Foreskin keratinocyte (primary cell): ENCODE measurements at places on chromosomes 3 and 15.

GRCh38 chr15:79233236-79233635, 49.3 kb upstream of the ANKRD34C start:
- DNase-seq: no peak

DNA sequence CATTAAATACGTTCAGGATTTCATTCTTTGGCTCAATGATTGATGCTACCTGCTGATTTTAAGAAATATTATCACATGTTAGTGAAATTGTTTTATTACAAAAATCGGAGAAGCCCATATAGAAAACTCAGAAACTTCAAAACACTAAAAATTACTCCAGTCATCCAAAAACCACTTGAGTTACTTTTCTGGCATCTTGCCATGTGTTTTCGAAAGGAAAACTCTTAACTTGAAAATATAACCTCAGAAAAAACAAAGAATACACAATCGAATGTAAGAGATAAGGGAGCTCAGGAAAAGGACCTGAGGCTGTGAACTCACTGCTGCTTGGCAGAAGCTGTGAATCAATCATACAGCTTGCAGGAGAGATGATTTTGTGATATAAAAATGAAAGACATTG, 151.3 kb upstream of the SLITRK3 start:
- no peak for DNase-seq

DNA sequence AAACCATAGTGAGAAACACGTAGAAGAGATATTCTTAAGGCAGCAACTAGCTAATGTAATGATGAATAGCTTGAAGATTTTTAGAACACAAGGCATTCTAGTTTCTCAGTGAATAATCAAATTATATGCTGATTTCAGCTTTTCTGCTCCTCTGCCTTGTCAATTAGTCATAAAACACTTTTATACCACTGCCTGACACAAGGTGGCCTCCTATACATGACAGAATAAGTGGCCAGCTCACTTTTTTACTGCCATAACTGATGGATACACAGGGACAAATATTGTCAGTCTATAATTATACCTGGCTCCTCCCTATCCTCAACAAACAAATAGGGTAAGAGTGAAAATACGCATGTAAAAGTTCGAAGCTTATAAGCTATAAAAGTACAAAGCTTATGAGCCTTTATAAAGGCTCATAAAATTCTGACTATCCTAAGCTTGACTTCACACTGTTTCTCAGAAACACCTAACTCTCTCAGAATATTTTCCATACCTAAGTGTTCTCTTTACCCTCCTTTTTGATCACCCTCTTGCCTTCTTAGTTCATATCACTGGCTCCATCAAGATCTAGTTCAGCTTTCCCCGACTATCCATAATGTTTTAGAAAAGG, 81.6 kb downstream of the HERC1 start:
- DNase-seq: no peak

- DNase-seq: peak; percentile 25
Observed at GRCh38 chr3:193971261-193971751, 164.6 kb upstream of the HES1 start.

DNA sequence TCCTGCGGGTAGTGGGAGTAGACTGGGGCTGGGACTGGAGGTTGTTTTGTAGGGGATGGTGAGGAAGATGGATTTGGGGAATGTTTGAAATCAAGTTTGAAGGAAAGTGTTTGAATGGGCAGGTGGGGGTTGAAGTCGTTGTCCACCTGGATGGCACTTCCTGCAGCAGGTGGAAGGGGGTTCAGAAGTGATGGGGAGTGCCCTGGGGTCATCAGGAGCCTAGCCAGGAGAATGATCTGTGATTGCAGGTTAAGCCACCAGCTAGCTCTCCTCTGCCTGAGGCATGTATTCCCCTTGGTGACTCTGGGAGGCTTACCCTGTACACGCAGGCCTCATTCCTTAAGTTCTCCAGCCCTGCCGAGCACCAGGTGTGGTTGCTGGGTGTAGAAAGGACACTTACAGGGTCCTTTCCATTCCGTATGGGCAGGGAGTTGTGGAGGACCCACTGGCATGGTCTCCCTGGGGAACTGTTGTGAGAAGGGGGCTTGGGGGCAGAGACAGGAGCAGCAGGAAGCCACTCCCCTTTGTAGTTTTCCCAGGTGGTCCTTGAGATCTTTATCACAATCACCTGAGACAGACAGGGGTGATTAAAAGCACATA, 19.9 kb upstream of the EXOG start:
- DNase-seq: no peak

- peak; percentile 57 for DNase-seq
Observed at GRCh38 chr3:191648787-191649186, 187.8 kb downstream of the PYDC2 start.

GRCh38 chr3:112331851-112332250, 1.1 kb upstream of the CD200 start:
- no peak for DNase-seq

GRCh38 chr3:853489-853888, 239.3 kb upstream of the CNTN6 start:
- no peak for DNase-seq

GRCh38 chr3:152364237-152364636, 95.5 kb downstream of the MBNL1 start:
- no peak for DNase-seq

DNA sequence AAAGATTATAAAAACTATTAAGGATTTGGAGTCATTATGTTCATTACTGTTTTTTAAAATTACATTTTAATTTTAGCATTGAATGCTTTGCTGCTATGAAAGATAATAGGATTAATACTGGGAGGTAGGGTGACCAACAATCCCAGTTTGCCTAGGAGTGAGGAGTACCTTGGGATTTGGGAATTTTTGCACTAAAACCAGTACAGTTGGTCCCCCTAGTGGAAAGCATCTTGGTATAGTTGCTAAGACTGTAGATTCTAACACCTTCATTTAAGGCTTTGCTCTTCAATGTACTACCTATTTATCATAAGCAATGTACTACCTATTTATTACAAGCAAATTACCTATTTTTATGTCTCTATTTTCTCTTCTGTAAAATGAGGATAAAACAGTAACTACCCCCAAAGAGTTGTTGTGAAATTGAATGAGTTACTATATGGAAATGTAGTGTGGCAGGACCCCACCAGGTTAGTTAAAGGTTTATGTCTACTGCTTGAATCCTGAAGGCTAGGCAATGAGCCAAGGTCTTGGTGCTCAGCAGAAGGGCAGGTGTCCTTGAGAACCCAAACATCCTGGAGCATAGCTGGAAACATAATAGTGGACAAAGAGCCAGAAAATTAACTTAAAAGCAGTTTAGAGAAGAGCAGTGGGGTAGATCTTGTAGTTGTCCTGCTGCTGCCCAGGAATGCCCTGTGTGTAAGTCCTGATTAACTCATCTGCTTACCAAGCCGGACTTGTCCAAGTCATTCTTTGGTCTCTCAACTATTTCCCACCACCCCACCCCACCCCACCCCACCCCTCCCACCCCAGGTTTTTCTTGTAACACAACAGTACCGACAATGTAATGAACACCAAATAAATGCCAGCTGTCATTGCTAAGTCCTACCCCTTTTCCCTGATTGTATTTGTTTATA, 49.2 kb upstream of the NMD3 start:
- no peak for DNase-seq

GRCh38 chr15:36841193-36841592, 259.2 kb downstream of the MEIS2 start:
- no peak for DNase-seq

DNA sequence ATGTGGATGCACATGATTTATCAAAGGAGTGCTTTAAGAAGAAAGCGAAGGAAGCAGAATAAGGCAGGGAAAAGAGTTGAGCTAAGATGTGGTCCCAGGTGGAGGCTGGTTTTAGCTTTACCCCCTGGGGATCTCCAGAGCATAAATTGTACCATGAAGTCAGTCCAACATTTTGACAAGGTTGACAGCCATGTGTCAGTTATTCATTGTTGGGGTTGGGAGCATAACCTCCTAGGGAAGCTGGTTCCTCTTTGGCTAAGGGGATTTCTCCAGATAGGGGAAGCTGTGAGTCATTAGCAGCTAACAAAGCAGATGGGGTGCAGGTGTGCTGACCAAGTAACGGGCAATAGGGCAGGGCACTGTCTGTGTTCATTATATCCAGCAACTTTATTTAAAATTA, 123.7 kb upstream of the IGSF10 start:
- DNase-seq: peak; percentile 65

DNA sequence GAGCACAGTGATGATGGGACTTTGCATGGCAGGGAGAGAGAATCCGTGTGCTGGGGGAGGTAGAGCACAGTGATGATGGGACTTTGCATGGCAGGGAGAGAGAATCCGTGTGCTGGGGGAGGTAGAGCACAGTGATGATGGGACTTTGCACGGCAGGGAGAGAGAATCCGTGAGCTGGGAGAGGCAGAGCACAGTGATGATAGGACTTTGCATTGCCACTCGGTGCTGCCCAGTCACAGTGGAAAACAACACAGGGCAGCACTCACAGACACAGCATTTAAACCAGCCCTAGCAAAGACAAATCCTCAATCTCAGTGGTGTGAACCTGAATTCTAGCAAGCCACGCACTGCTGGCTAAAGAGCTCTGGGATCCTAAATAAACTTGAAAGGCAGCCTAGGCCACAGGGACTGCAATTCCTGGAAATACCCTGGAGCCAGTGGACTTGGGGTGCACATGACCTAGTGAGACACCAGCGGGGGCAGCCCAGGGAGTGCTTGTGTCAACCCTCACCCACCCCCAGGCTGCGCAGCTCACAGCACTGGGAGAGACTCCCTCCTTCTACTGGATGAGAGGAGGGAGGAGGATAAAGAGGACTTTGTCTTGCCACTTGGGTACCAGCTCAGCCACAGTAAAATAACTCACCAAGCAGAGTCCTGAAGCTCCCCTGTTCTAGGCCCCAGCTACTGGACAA, 23.4 kb upstream of the TNK2 start:
- DNase-seq: no peak

DNA sequence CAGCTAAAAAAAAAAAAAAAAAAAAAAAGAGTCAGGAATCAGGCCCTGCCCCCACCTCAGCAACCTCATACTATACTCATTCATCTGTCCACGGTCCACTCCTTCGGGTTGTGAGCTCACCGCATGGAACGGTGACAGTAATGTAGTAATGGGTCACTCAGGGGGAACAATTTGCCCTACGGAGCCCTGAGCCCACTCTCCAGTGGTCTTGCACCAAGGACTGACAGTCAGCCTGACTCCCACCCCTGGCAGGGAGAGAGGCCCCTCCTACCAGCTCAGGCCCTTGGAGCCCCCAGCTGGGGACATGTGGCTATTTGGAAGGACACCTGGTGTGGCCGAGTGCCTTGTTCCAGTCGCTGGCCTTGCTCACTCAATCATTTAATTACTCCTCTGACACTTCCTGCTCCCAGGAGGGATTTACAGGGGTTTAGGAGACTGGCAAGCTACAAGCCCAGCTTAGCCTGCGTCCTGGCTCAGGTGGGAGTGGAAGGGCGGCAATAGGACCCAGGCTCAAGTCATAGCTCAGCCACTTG, 19.9 kb upstream of the CACNA2D2 start:
- DNase-seq: no peak

- DNase-seq: peak; percentile 96
Observed at GRCh38 chr3:29186982-29187725, 93.7 kb upstream of the RBMS3 start.

DNA sequence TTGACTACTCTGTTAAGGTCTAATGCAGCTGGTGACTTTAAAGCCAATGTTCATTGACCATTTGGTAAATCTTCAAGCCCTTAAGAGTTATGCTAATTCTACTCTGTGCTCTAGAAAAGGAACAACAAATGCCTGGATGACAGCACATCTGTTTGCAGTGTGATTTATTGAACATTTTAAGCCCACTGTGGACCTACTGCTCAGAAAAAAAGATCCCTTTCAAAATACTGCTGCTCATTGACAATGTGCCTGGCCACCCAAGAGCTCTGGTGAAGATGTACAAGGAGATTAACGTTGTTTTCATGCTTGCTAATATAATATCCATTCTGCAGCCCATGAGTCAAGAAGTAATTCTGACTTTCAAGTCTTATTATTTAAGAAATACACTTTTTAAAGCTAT, 110.8 kb downstream of the TBC1D5 start:
- no peak for DNase-seq

GRCh38 chr3:76442374-76442915, 597.5 kb upstream of the ROBO2 start:
- DNase-seq: no peak

DNA sequence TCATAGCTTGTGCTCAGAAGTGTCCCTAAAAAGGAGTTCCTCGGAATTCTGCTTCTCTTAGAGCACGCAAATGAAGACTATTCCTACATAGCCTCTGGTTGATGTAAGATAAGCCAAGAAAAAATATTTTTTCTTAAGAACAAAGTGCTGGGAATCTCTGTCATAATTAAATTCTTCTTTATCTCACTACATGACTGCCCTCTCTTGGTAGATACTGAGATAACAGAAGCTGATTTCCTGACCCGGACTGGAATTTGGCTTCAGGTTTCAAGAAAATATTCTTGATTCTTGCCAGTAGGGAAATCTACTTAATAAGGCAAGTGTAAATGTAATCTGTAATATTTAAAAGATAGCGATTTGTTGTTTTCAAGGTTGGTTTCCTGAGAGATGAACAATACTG, 31.3 kb upstream of the SETMAR start:
- peak; percentile 18 for DNase-seq

DNA sequence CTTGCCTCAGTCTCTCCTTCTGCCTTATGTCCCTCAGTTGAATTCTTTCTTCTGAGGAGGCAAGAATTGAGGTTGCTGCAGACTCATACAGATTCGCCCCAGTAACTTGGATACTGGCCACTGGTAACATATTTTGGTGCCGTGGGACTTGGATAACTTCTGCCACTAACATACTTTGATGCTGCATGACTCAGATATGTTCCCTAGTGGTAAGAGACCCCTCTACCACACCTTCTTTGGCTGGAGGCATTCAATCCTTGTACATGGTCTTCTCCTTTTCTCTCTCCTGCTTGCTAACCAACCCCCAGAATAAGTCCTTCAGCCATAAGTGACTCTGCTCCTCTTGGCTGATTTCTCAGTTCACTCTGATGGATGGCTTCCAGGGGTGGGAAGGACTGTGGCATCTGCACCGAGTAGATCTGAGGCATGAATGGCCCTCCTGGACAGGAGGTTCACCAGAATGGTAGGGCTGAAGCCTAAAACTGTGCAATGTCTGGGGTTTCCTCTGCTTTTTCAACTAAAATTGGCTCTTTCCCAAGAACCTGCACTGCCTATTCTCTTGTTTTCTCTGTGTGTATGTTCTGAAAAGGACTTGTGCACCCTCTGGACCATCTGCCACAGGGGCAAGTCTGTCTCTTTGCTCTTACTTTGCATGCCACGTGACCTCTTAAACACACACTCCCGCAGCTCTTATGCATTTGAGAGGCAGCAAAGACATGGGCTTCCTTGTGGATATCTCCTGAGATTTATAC, 55.5 kb upstream of the FSTL1 start:
- no peak for DNase-seq

DNA sequence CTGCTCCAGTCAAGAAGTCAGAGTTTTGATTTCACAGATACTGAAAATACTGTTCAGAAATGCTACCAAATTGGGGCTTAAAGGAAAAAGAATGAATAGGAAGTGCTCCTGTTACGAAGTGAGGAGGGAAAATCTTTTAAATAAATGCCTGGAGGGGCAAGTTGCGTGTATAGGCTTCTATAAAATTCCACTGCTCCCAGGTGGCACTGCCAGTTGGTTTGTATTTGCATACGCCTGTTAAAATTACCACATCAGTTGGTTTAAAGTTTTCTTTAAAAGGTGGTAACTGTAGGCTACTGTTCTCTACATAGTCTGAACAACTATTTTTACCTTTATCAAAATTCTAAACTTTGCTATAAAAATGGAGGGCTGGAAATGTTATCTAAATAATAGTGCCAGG, 123.5 kb downstream of the DLG1 start:
- DNase-seq: peak; percentile 28
